Stimulated activated CD8-positive, alpha-beta memory T cell treated with anti-CD3 and anti-CD28 coated beads, Interleukin-15, amount 100 ng/mL, for 4 hours (primary cell): ENCODE measurements at places on chromosomes 6 and 20.

DNA sequence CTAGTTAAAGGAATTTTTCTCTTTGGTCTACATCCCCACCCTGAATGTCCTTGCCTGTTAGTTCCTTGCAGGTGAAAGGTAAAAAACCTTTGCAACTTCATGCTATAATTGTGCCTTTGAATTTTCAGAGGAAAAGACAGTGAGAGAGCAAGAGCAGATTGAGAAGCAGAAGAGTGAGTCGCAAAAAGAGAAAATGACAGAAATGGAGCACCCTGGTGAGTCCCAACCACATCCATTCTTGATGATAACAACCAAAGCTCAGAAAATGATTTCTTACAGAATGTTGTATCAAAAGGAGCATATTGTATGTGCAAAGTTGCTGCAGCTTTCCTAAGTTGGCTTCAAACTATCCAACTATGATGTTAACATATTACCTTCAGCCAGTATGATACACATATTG, 165.2 kb upstream of the CENPW start:
- no peak for DNase-seq

DNA sequence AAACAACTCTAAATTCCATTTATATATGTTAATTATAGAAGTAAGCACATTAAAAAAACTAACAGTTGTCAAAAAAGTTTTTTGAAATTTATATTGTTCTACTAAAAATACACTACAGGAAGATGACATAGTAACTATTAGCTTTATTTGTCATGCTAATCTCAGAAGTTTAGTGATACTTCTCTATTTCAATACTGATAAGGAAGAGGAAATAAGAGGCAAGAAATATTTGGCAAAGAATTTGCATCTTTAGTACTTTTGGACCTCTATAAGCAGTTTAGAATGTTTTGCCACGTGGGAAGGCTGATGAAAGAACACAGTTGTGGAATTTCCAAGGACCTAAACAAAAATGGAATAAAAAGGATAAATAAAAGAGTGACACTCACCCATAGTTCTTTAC, 12.6 kb downstream of the IFNGR1 start:
- DNase-seq: no peak

DNA sequence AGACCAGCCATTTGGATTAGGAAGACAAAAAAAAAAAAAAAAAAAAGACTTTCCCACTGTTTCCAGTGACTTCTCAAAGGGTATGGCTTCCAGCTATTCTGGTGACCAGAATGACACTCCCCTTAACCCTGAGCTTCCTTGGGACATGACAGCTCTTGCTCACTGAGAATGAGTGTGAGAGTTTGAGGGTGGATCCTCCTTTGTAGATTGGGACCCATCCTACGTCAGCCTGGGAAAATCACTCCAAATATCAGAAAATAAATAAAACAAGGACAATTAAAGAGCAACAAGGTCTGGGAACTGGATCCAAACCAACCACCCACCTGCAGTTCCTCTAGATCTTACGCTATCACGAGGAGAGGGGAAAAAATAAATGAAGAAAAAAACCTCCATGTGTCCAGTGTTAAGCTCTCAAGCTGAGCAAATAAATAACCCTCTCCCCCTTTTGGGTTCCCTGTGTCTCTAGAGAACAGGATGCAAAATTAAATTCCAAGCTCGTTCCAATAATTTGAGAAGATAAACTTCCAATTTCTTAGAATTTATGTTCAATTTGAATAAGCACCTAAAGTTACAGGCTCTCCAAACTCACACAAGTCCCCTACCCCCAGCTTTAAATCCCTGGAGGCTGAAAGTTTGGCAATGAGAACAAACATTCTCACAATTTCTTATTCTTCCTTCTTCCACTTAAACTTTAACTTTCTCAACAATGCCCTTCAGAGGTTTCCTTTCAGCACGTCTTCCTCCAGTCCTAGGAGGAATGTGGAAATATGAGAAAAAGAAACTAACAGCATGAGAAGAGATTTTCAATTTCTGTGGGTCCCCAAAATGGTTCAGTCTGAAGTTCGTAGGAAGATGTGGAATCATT, 170.2 kb downstream of the MTFR2 start:
- no peak for DNase-seq

- DNase-seq: no peak
Observed at GRCh38 chr6:116366740-116367275, 3.9 kb upstream of the DSE start.

- no peak for DNase-seq
Observed at GRCh38 chr6:160013987-160014868, 45.3 kb downstream of the IGF2R start.

- no peak for DNase-seq
Observed at GRCh38 chr6:49633541-49633940, 3.1 kb downstream of the RHAG start.

DNA sequence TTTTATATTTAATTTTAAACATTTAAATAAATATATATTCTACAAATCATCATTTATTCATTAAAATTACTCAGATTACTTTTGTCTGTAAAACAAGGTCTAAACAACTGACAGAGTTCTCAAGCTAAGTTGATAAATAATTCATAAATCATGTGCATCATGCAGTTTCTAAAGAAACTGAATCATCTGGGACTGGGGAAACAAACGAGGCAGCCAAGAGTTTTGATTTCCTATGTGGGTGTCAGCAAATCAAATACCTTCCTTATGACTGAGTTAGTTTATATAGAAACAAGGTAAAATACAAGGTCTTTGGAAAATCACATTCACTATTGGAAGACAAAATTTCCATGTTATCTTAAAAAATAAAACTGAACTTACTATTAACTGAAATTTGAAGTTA, 149.9 kb upstream of the BEND6 start:
- no peak for DNase-seq

DNA sequence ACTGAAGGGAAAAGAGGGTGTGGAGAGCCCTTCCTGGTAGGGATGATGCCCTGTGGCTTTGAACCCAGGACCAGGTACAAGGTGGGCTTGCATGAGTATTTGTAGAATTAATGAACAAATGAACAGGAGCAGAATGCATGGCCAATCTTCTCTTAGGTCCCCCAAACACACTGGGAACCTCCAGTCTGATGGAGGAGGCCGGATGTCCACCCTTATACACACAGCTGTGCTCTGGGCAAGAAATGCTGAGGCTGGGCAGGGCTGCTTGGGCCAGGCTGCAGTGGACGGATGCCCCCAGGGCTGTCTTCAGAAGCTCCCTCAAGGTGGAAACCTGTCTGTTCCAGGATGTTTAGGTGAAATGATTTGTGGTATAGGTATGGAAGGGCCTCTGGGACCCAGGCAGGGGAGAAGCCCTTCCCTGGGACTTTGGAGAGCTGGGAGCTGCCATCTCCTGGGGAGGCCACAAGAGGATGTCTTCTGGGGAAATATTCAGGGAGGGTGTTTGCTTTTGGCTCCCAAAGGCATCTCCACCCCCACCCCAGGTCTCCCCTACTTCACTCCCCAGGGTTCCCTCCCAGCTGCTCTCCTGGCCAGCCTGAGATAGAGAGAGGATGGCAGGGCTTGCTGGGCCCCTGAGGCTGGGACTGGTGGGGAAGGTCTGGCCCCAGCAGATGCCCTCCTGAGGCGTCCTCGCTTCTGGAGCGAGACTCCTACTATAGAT, 23.3 kb downstream of the VEGFA start:
- no peak for DNase-seq

- DNase-seq: no peak
Observed at GRCh38 chr6:13278164-13278563, 50.2 kb downstream of the TBC1D7 start.

DNA sequence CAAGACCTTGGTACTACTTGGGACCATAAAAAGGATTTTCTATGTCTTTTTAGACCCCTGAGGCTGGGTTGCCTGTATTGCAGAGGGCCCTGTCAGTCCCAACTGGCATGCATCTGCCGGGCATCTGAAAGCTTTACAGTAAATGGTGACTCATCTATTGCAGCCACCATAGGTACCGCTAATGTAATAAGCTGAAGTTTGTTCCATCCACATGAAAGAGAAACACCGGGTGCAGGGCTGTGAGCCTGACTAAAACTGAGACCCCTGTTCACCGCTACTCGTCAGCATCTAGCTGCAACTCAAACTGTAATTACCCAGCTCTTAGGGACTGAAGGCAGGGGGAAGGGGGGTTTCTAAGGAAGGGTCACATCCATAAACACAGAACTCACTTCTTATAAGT, 49.5 kb downstream of the TRERF1 start:
- DNase-seq: peak; percentile 51

GRCh38 chr6:101730954-101731353, 337.4 kb downstream of the GRIK2 start:
- no peak for DNase-seq

DNA sequence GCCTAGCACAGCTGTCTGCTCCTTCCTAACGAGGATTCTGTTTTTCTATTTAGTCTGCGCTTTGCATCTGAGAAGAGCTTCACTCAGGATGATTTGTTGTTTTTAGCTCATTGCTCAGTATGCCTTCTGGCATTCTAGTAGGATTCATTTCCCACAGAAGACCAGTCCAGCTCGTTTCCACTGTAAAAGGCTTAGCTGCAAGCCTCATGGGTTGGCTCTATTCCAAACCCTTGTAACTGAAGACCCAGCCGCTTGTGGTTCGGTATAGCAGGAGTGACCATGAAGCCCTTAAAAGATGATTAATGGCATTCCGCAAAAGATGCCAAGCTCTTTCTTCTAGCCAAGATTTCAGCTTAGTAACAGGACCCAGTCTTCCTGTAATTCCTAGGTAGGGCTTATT, 7.2 kb downstream of the ADGRF1 start:
- no peak for DNase-seq

- DNase-seq: no peak
Observed at GRCh38 chr6:159217595-159218275, 48.5 kb downstream of the FNDC1 start.

DNA sequence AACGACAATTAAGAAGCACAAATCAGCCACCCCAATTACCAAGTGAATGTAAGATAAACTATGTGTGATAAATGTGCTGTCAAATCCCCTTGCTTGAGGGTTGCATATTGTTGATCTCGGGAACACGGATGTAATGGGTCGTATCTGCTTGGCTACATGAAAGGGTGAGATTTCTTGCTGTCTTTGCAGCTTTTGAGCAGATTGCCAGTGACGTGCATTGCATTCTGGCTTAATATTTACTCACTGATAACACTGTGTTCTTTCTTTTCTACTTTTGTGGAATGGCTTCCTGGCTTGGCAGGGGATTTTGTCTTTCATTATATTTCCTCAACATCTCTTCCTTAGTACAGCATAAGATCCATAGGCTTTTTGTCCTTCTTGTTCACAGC, 10.5 kb upstream of the FAM210B start:
- DNase-seq: no peak

- DNase-seq: no peak
Observed at GRCh38 chr6:18472941-18473340, 85.8 kb downstream of the RNF144B start.

DNA sequence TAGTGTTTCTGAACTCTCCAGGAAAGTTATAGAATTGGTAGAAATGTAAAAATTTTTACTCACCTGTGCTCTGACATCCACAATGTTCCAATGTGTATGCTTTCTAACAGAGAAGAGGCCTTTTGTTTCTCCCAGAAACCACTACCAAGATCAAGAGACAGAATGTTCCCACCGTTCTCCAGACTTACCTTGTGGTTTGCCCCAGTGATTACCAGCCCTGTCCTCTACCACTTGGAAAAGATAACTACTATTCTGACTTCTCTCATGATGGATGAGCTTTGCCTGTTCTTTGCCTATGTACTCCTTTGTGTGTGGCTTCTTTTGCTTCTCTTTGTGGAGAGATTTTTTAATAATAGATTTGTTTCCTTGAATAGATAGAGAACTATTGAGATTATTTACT, 173.0 kb upstream of the SCGN start:
- no peak for DNase-seq

GRCh38 chr20:3741836-3742458, 9.5 kb downstream of the HSPA12B start:
- no peak for DNase-seq

DNA sequence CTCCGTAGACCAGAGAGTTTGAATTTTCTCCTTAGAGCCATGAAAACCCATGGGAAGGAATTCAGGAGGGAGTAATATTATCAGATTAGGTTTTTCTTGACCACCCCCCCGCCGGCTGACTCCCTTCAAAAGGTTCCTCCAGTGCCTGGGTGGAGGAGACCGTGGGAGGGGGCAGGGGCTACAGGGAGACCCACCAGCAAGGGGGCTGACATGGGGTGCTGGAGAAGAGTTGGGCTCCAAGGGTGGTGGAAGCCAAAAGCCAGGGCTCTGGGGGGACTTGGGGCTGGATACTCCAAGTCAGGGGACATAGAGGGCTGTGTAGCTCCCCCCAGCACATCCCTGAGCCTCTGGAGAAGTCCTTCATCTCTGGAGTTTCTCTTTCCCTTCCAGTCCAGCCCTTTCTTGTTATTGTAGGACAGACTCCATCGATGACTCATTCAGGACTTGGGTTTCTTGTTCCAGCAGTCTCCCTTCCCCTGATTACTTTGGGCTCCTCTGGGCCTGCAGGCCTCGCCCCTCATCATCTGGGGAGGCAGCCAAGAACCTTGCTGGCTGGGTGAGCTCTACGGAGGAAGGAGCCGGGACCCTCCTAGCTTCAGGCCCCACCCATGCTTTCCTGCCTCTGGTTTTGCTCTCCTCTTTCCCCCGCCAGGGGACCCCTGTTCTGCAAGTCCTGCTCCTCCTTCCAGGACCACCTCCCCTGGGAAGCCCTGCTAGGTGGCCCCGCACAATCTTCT, 10.5 kb upstream of the KIAA1755 start:
- no peak for DNase-seq

DNA sequence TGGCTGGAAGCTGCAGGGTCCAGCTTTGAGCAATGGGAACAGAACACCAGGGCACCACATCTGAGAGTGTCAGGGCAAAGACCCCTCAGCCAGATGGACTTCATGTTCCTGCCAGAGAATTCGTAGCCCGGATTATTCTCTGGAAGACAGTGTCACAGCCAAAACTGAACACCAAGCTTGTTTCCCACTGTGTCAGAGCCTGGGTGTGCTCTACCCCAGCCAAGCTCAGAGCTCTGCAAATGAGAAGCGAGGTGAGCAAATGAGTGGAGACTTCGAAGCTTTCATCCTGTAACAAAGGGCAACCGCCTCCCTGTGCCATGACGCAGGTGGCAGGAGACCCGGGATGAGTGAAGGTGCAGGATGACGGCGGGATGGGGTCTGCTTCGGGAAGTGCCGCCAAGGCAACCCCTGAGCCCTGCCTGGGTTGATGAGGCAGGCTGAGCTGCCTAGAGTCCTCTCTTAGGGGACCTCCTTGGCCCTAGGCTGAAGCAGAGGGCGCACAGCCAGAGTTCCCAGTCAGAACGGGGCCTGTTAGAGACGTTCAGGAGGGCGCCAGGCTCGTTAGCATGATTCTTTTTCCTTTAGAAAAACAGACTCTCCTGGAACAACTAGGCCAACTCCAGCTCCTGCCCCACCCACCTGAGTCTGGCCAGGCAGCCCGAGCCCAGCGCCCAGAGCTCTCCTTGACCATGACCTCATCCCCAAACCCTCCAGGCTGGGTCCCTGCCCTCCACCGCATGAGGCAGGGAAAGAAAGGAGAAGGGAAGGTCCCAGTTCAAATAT, 187.7 kb downstream of the SOD2 start:
- no peak for DNase-seq
